Cardiac septum (tissue), 1 donor: ENCODE measurements at places on chromosomes 3 and 15. TPM values are rescaled to one million over a fixed set of nuclear protein-coding genes. Genes with fewer than 3 reads are reported as not detected.

DNA sequence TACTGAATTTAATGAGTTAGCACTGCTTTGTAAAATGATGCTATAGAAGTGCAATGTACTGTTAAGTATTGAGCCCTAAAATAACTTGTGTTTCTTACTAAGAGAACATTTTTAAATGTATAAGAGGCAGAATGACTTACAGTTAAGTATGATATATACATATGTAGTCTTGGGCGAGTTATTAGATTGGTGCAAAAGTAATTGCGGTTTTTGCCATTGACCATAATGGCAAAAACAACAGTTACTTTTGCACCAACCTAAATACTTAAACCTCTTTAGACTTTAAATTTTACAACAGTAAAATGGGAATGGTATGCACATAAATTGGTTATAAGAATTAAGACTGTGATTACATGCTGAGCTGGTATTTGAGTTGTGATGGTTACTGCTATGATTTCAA, 79.8 kb downstream of the CNTN3 start:
- DNase-seq: no peak

The ANKRD63 gene
- total RNA-seq: not detected

DNA sequence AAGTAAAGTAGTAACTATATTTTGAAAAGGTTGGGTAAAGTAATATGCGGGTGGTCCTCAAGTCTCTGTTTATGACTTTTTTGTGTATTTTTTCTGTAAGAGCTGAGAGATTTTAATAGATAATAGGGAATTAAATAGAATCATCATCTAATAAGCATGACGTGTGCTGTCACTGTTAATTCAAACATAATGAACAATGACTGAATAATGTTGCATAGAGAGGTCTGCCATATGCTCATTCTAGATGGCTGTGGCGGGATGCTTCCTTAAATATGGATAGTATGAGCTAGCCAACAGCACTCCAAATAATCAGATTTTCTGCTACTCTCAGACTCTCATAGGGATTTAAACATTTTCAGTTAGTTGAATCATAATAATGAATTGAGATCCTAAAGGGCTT, 302.8 kb upstream of the RBMS3 start:
- no peak for DNase-seq

The COL6A5 gene
- not detected for total RNA-seq

DNA sequence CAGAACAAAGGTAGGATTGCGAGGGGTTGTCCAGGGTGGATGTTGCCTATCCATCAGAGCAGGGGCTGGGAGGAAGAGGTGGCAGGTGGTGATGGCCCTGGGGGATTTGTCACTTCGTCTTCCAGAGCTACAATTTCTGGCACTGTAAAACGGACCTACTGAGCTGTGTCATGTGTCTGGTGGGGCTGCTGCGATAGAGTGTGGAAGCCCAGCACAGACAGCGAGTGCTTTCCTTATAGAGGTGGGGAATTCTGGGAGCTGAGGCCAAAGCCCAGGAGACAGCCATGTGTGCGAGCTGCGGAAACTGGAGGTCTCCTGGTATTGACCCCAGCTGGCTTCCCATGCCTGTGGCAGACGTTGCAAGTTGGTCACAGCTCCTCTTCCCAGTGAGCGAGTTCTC, 61.2 kb upstream of the SEC22A start:
- no peak for DNase-seq

The DHX36 gene
- 43.3 TPM for total RNA-seq

The C2CD4A gene
- total RNA-seq: 0.05 TPM

DNA sequence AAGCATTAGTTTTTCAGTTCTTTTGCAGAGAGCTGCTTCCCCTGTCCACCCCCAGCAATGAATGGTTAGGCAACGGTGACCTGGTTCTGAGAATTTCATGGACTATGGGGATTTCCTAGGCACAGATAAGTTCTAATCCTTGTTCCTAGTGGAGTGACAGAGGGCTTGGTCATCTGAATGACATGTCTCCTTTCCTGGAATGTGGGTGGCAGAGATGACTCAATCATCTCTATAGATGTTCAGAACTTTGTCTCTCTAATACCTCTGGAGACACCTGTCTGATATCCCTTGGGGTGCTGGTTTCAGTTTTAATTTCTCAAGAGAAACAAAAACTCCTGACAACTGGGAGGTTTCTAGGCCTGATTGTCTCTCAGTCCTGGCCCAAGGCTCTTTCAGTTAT, 10.4 kb downstream of the PLA2G4E start:
- no peak for DNase-seq

DNA sequence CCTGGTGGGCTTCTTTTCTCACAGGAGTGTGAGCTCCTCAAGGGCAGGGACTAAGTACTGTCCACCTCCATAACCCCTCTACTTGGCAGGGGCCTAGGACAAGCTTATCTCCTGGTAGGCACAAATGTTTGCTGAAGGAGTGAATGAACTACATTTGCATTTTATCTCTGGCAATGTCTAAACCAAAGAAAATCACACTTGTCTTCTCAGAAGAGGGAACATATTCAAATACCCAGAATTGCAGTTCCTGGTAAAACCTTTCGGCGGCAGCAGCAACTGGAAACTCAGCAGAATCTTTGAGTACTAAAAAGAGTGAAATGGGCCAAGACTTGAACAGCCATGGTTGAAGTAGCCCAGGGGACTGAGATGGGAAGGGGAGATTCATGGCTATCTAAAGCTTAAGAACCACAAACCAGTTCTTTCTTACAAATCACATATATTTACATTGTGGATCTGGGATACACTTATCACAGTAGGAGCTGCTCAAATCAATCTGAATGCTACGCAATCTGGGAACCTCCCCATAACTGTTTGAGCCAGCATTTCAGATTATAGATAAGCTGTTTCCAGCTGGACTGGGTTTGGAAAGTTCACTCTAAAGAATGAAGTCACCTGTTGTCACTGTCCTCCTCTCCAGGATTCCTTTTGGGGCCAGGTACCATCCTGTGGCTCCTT, 18.7 kb upstream of the PTPN9 start:
- no peak for DNase-seq

GRCh38 chr15:47812470-47812999, 95.2 kb downstream of the SEMA6D start:
- no peak for DNase-seq

The SLC51A gene
- 0.51 TPM for total RNA-seq

DNA sequence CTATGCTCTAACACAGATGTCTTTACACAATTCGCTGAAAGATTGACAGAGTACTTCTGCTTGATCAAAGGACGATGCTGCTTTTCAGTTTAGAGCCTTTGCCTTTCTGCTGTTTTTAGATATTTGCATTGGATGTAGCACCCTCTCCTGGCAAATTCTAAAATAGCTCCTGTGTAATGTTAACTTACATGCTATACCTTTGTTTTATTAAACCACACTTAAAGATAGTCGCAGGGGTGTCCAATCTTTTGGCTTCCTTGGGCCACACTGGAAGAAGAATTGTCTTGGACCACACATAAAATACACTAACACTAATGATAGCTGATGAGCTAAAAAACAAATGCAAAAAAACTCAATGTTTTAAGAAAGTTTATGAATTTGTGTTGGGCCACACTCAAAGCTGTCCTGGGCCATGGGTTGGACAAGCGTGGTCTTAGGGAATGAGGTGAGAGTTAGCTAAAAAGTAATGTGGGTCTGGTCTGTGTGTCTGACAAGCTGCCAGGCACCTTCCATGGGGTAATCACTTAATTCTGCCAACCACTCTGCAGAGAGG, 62.9 kb downstream of the ATG7 start:
- no peak for DNase-seq

GRCh38 chr3:183497313-183497712, 58.2 kb downstream of the KLHL6 start:
- DNase-seq: peak; percentile 31

The PRRT3 gene
- 1.6 TPM for total RNA-seq

GRCh38 chr3:42605546-42606173, 5.2 kb downstream of the NKTR start:
- DNase-seq: no peak

DNA sequence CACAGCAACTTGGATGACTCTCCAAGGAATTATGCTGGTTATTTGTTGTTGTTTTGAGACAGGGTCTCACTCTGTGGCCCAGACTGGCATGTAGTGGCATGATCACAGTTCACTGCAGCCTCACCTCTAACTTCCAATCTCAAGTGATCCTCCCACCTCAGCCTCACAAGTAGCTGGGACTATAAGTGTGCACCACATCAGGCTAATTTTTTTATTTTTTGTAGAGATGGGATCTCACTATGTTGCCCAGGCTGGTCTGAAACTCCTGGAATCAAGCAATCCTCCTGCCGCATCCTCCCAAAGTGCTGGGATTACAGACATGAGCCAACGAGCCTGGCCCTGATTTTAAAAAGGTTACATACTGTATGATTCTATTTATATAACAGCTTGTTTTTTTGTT, 63.0 kb downstream of the RBPMS2 start:
- no peak for DNase-seq

GRCh38 chr3:166955201-166955939, 424.7 kb downstream of the ZBBX start:
- no peak for DNase-seq

- DNase-seq: no peak
Measured at GRCh38 chr15:42691308-42691707, 45.6 kb downstream of the CDAN1 start.

The SMCO1 gene
- total RNA-seq: 28.7 TPM

GRCh38 chr15:83928392-83928734, 274.4 kb downstream of the ADAMTSL3 start:
- no peak for DNase-seq

The XCR1 gene
- total RNA-seq: not detected

- DNase-seq: no peak
Measured at GRCh38 chr15:80999623-81000036, 1.1 kb upstream of the TLNRD1 start.

GRCh38 chr15:100186366-100186765, 155.4 kb downstream of the ADAMTS17 start:
- no peak for DNase-seq

- DNase-seq: no peak
Measured at GRCh38 chr3:86988235-86988634, 2.7 kb downstream of the VGLL3 start.

GRCh38 chr15:70526221-70526973, 237.0 kb downstream of the UACA start:
- no peak for DNase-seq

The ACKR4 gene
- 1.6 TPM for total RNA-seq

The TASOR gene
- 29.0 TPM for total RNA-seq

GRCh38 chr3:195886181-195887141, 21.9 kb downstream of the TNK2 start:
- no peak for DNase-seq

The TERC gene
- total RNA-seq: 0.86 TPM

GRCh38 chr3:114120211-114120610, 58.6 kb downstream of the DRD3 start:
- DNase-seq: no peak
